ENCODE measurements at places on chromosomes 6 and 20. TPM values are rescaled to one million over a fixed set of nuclear protein-coding genes. Genes with fewer than 3 reads are reported as not detected.

The HAO1 gene
- total RNA-seq: not detected

The SLC35D3 gene
- not detected for total RNA-seq

The OXT gene
- not detected for total RNA-seq

The LAMA2 gene
- total RNA-seq: 61.5 TPM

The HDGFL1 gene
- total RNA-seq: not detected

The LPIN3 gene
- total RNA-seq: 7.4 TPM

The CABLES2 gene
- total RNA-seq: 3.9 TPM

DNA sequence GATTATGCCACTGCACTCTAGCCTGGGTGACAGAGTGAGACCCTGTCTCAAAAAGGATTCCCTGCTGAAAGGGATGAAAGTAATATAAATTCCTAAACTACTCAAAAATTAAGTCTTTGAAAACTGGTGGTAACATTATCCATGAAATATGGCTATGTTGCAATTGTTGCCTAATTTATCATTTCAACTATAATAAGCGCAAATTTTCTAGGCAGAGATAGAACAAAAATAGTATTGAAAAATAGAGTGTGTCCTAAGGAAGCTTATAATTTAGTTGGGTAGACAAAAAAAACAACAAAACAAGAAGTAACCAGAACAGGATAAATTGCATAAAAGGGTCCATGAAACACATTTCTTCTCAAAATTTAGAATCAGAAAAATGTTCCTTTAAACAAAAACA, 68.0 kb downstream of the FKBP5 start:
- no peak for DNase-seq

- DNase-seq: no peak
Measured at GRCh38 chr6:42007286-42008137, 42.8 kb upstream of the TAF8 start.

DNA sequence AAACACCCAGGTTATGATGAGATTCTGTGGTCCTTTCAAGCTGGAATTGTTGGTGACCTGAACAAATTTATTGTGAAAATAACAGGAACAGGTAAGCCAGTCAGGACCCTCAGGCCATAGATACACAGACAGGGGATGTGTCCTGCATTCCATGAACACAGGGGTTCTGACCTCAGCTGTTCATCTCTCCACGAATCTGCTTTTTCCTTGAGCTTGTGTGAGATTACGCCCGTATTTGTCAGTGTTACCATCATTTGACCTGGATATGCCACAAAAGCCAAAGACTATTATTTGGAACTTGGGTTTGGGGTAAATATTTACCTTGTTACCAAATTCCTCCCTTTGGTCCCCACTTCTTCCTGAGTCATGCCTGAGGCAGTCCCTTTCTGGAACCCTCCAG, 288.9 kb downstream of the PREX1 start:
- DNase-seq: no peak

DNA sequence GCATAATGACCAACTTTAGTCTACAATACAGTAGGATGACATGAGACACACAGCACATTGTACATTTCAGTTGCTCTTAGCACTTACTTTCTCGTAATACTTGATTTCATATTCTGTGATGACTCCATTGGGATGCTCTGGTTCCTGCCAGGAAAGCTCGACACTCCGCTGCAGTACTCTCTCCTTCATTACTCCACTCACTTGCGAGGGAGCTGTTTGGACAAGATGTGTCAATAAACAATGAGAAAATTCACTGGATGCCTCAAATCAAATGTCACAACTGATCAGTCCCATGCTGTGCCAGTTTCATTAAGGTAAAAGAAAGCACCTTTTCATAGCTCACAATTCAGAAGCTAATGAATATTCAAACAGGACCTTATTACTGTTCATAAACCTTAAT, 147.1 kb downstream of the EPHA7 start:
- DNase-seq: no peak

DNA sequence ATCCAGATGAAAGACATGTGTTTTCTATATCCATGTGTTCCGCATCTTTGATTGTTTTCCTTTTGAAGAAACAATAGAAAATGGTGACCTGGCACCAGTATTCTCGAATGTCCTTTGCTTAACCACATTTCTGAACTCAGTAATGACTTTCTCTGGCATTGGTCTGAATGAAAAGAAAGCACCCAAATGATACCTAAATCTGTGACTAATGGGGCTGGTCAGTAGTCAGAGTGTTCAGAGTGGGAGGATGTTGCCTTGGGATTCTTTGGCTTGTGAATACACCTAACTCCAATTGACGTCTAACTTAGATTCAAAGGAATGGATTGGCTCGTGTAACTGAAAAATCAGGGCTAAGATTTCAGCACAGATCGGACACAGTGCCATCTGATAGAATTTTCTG, 27.1 kb downstream of the PARD6B start:
- DNase-seq: no peak

DNA sequence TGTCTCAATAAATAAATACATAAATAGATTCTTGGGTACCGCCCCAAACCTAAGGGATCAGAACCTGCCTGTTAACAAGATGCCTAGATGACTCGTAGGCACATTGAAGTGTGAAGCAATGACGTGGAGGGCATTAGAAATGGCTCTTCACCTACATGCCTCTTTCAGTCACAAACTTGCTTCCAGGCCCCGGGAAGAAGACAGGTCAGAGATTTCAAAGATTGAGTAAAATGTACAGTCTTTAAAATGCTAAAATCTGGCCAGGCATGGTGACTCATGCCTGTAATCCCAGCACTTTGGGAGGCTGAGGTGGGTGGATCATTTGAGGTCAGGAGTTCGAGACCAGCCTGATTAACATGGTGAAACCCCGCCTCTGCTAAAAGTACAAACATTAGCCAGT, 480.8 kb upstream of the JARID2 start:
- DNase-seq: no peak

Measured in uterus (tissue), 4 donors.